Activated naive CD4-positive, alpha-beta T cell treated with anti-CD3 and anti-CD28 coated beads, Interleukin-2, amount 10 ng/mL, durations not matched to agents 7 days and 5 days (primary cell): ENCODE measurements at places on chromosomes 16 and 17.

DNA sequence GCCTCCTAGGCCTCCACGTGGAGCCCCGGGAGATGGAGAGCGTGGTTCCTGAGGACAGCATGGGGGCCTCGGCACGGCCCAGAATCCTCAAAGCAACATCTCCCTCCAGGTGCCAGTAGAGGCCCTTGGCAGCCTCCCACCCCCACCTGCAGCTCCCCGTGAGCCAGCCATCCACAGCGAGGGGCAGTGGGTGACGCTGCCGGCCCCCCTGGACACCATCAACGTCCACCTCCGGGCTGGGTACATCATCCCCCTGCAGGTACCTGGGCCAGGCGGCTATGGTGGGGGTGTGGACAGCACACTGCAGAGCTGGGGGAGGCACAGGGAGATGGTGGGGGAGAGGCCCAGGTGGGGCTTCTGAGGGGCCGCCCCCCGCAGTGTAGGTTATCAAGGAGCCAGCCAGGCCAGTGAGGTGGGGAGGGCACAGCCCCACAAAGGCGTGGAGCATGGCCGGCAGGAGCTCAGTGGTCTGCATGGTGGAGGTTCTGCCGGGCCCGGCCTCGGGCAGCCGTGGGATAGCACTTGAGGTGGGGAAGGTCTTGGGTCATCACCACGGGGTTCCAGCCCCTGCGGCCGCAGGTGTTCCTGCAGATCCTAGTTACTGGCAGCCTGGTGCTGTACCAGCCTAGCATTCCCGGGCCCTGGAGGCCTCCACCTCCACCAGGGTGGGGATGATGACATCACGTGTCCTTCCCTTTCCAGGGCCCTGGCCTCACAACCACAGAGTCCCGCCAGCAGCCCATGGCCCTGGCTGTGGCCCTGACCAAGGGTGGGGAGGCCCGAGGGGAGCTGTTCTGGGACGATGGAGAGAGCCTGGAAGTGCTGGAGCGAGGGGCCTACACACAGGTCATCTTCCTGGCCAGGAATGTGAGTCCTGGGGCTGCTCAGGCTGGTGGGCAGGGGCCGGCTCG is 16.4 kb downstream of the GAA start:
- DNase-seq: no peak

- no peak for DNase-seq
These were observed 27.2 kb downstream of the MAP2K4 start for GRCh38 chr17:12047681-12048376.

- DNase-seq: peak; percentile 73
These were observed 7.6 kb downstream of the EPX start for GRCh38 chr17:58200024-58200633.

DNA sequence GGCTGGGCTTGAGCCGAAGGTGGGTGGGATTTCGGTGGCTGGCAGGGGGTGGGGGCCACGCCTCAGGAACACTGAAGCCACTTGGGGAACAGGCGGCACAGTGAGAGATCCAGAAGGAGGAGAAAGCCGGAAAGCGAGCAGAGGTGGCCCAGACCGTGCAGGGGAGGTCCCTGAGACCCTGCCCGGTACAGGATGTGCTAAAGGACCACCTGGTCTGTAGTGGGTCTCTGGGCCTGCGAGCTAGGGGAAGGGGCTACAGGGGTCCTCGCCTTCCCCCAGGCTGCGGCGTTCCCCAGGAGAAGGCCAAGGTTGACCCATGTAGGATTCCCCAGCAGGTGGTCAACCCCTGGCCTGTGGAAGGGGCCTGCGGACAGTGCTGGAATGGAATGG is at the start of gene TLE7:
Gene TLE7, minus strand, starts transcription at position 4 of the 390 bp plus-strand sequence. CDS start 8,730 bp downstream, outside the sequence.
- no peak for DNase-seq

DNA sequence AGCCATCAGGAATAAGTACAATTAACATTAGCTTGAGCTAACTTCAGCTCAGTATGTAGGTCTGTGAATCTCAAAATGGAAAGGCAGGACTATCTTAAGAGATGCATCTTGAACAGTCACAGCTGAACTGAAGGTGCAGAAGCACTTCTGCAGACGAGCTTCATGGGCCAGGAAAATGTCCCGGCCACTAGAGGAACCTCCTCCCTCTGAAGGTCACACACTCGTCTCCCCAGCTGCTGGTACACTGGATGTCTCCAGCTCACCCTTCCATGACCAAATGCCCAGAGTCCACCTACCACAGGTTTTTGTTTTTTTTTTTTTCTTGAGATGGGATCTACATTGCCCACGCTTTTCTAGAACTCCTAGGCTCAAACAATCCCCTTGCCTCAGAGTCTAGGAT is 33.2 kb downstream of the WDR59 start:
- no peak for DNase-seq

- DNase-seq: no peak
These were observed 35.7 kb downstream of the MYH13 start for GRCh38 chr17:10337136-10337535.

GRCh38 chr16:61900482-61900881 is 135.8 kb downstream of the CDH8 start:
- DNase-seq: no peak

DNA sequence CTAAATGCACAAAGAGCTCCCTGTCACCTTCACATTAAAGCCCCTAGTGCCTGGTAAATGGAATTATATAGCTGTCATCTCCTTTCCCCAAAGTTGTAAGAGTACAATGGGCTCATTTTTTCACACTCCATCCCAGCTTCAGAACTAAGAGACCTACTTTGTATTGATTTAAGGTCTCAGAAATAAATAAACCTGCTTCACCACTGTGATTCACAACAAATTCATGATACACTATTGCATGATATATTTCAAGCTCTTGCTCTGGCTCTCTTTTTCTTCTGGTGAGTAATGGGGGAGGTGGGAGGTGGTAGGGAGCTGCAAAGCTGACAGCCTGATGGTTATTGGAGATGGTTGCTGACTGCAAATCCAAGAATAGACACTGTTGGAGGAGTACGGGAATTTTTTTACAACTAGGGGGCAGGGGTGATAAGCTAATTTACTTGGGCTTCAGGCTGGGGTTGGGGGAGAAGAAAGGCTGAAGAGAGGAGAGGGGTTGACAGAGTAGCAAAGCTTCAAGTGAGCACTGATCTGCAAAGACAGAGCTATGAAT is 189.9 kb downstream of the AATF start:
- DNase-seq: no peak

DNA sequence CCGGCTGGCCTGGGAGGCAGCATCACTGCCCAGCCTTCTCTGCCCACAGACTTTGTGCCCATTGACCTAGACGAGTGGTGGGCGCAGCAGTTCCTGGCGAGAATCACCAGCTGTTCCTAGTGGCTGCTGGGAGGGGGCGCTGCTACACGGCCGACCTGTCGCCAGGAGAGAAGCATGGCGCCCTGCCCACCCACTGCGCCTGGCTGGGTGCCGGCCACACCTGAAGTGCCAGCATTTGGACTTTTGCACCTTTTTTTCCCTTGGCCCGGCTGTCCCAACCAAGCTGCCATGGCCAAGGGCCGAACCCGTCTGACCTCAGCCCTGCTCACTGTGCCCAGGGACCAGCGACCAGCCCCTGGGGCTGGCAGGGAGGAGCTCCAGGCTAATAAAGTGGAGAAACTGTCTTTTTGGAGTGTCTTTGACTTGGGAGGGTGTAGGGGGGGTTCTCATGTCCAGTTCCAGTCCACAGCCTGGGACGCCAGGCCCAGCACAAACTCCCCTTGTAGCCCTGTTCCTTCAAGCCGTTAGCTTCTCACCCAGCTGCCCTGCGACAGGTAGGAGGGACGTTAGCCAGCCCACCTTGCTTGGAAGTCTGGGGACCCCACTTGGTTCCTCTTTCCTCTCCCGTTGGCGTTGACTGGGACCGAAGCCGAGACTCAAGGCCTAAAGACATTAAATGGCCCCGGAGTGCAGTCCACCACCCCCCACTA is 939 bp upstream of the WDR90 start:
- DNase-seq: peak; percentile 54

DNA sequence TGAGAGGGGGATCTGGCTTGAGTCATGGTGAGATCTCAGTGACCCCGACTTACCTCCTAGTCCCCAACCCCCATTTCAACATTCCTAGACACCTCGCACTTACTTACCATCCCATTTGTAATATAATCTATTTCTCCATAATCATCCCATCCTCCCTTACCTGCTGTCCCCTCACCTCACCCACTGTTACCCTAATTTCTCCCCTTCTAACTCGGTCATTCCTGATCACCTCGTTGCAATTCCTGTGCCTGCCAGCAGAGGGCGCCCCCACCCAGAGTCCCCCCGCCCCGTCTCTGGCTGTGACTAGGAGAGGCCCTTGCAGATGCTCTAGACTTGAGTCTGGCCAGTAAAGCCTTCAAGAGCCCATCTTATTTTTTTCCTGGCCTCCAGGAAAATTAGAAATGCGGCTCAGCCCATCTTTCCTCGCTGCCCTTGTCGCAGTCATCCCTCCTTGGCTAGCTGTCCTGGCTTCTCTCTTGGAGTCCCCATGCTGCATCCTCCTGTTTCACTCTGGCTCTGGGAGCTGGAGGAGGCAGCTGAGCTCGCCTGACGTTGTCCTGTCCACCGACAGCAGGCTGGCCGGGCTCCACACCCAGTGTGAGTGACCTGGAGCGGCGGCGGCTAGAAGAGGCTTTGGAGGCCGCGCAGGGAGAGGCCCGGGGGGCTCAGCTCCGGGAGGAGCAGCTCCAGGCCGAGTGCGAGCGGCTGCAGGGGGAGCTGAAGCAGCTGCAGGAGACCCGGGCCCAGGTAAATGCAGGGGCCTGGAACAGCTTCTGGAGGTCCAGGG is 5.0 kb downstream of the TBKBP1 start:
- peak; percentile 87 for DNase-seq

DNA sequence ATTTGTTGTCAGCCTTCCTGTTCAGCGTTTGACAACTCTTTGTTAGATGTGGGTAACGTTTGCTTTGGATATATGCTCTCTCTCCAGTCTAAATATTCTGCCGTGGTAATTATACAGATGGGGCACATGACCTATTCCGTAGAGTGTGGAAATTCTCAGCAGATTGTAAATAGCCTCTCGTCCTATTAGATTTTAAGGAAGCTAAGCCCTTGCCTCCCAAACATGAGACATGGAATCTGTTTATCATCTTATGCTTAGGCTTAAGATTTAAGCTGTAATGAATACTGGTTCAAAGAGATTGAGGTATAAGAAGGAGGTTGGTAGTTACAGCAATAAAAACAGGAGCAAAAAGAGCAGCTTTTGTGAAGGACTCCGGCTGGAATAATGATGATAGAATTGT is 87.4 kb downstream of the RBFOX1 start:
- DNase-seq: no peak

DNA sequence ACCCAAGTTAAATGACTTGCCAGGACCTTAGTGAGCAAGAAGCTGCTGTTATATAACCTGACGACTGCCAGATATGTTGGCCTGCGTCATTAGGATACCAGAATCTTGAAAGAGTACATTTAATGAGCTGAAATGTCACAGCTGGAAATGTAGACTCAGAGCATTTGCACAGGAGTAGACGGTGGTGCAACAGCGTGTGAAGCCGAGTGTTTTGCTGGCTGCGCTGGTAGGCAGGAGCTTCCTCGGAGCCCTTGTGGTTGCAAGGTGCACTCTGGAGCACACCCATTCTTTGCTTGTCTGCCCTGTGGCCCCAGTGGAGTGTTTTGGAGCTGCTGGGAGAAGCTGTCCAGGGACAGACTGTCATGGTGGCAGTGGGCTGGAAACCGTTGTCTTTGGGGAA is 79.3 kb downstream of the BANP start:
- no peak for DNase-seq

DNA sequence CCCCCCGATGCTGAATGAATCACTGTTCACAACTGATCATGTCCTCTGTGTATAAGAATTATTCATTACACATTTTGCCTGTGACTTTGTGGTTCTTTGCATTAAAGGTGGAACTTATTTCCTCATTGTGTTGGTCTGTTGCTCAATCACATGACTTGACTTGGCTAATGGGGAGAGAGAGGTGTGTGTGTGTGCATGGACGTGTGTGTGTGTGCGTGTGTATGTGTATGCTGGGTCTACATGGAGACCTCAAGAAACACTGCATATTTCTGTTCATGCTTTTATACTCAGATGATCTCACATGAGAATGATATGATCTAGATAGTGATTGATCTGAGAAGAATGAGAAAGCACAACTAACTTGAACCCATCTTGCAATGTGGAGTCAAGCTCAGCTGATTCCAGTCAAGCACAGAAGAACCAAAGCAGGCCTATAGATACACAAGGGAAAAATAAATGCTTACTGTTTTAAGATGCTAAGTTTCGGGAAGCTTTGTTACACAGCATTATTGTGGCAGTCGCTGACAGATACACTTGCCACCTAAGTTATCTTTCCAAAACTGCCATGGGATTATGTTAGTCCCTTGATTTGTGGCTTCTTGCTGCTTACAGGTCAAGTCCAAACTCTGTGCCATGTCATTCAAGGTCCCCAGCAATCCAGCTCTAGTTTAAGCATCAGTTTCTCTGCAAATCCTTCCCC is 167.9 kb upstream of the ZFHX3 start:
- no peak for DNase-seq

DNA sequence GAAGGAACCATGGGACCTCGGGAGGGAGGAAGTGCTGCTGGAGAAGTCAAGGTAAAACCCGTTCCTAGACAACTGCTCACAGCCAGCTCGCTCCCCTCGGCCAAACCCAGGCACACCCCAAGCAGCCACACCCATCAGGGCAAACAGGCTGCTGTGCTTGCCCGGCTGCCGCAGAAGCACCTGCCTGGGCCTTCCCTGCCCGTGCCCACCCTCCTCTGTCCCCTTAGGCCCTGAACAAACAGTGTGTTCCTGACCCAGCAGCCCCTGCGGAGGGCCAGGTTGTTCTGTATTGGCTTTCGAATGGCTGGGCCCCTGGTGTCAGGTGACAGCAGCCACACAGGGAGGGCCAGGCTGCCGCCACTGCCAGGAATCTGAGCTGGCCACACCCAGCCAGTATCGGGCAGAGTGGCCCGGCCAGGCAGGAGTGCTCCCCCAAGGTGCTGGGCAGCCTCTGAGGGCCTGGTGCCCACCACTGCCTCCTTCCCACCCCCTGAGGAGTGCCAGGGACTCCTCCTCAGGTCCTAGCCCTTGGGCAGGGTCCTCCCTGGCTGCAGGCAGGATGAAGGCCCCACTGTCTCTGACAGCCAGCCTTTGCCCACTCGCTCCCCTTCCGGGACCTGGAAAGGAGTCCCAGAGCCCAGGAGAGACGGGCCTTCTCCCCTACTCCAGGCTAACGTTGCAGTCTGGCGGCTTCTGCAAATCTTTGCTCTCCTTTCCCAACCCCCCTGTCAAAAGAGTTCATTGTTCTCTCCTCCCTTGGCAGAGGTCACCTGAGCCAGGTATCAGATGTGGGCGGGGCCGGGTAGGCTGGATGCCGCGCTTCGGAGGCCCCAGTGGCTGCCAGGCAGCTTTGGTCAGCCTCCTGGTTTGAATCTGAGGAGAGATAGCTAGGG is 24.0 kb downstream of the LLGL2 start:
- DNase-seq: no peak
